ENCODE measurements at places on chromosomes 5 and 9.

GRCh38 chr5:135442431-135443160 lies 4.6 kb downstream of the DCANP1 start:
- DNase-seq = no peak

GRCh38 chr5:72281764-72282499 lies 38.1 kb downstream of the MRPS27 start:
- no peak for DNase-seq

DNA sequence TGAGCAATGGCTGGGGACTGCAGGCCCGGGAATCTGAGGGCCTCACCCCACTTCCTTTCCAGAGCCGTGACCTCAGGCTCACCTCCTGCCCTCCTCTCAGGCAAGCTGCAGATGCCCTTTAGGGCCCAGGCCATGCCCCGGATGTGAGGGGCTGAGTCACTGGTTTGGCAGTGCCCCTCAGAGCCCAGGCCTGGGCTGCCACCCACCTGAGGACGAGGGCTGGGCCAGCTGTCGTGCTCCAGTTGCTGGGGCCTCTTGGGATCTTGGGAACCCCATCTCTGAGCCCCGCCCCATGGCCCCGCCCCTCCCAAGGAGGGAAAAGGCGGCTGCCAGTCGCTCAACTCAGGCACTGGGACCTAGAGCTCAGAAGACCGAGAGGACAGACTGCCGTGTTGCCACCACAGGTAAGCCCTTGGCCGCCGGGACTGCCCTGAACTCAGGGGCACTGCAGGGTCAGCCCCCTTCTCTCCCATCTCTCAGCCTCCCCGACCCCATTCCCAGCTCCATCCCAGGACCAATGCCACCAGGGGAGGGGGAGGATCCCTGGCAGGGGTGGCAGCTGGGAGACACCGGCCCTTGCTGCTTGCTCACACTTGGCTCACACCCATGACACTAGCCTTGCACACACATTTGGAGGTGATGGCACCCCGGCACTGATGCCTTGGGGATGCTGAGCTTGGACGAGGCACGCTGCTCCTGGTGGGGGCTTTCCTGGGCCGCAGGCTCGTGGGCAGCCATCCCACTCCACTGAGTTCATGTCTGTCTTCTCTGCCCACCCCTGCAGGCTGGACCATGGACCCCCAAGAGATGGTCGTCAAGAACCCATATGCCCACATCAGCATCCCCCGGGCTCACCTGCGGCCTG lies at the start of gene CYSRT1:
CYSRT1 (plus strand) TSS at position 345 of the 865 bp plus-strand sequence; CDS start at position 793, 448 bp downstream.
- no peak for DNase-seq

- DNase-seq = no peak
Measured at GRCh38 chr5:116037236-116037822, 5.1 kb downstream of the ARL14EPL start.

GRCh38 chr9:110555551-110556331 lies 23.8 kb downstream of the SVEP1 start:
- DNase-seq = no peak

DNA sequence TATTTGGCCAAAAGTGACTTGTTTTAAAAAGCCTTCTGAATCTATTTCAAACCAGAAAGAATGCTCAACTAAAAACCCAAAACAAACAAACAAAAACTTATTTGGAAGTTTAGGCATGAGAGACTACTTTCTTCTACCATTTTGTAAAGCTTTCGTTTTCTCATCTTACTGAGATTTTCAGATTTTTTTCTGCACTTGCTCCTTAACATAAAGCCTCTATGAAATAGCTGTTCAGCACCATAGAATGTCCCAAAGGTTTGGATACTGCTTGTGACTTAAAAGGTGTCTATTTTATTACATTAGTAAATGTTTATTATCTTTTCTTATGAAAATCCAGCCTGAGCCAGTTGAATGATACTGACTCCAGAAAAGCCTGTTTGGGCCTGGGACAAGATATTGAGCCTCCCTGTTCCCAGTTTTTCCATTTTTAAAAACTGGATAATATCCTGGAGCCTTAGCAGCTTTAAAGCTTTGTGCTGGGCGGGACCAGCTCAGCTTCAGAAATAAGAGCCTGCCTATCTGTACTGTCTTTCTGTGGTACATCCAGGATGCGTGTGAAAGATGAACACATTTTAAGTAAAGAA lies 292.6 kb downstream of the ZSWIM6 start:
- DNase-seq = no peak

DNA sequence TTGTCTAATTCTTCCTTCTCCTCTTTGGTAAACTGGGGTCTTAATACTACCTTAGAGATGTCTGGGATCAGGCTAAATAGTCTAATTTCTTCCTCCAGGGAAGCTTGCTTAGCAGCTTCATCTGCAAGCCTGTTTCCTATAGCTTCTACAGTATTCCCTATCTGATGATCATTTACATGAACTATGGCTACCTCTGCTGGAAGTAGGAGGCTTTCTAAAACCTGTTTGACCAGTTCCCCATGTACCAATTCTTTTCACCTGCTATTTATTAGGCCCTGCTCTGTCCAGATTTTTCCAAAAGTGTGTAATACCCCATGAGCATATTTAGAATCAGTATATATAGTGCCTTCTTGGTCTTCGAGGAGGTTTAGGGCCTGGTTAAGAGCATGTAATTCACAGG lies 619.8 kb downstream of the HINT1 start:
- DNase-seq = peak; percentile 27

DNA sequence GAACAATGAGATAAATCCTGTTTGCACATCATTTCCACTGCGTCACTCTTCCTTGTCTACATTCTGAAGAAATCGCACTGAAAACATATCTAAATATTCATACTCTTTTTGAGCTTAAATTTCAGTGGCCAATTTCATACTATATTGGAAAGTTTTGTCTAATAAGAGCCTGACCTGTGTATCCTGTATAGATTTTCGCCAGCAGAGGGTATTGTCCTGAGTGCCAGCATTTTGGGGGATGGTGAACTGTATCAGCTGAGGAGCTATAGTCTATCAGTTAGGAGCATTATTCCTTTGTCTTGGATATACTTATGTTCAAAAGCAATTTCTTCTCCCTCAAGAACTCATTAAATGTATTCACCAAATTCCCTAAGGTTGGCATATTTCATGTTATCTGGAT lies 102.3 kb downstream of the SEMA6A start:
- no peak for DNase-seq

- no peak for DNase-seq
Measured at GRCh38 chr9:107749787-107750444, 260.3 kb upstream of the KLF4 start.

Data from NCI-H526 treated with DMSO at 0.1 percent for 48 hours (cell line).